GM13977 (cell line): ENCODE measurements at places on chromosomes 5 and 9.

DNA sequence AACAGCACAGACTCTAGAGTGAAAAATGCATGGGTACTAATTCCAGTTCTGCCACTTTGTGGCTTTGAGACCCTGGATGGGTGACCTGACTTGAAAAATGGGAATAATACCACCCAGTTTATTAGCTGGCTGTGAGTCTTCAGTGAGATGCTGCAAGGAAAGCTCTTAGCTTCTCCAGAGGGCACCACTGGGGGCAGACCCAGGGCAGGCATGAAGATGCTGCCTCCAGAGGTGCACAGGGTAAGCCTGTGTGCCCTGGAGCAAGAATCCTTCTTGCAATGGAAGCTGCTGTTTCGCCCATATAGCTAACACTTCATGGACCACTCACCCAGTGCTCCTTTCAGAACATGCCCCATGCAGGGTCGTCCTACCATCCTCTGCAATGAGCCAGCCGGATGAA, 75.7 kb downstream of the C5orf15 start:
- DNase-seq, result no peak

DNA sequence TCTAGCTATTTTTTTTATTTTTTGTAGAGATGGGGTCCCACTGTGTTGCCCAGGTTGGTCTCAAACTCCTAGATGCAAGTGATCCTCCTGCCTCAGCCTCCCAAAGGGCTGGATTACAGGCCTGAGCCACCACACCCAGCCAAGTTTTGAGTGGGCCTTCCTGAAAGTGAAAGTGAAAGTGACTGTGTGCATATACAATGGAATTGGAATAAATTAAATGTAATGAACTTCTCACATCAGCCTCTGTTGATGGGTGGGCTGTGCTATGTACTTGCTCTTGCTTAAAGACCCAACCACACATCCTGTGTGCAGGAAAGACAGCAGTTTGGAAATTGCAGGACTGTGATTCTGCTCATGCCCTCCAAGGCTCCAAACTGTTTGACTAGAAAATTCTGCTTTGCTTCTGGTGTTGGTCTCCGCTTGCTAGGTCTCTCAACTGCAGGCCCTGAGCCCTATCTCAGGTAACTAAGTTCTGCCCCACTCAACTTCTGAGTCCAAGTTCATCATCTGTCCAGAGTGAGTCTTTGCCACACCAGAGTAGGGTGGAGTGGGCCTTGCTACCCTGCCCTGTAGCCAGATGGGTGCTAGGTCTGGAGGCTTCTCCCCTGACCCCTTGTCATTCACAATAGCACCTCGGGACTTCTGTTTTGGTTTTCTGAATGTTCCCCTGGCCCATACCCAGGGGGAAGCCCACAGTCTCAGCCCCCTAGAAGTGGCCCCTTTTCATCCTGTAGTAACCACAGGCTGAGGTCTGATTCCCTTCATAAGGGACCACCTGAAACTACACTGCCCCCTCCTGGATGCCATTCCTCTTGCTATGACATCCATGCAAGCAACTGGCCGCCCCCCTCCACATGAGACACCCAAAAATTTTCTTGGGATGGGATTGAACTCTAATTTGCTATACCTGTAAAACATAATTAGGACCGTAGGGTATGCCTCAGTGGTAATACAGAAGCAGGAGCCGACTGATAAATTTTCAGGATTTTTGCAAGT, 36.5 kb upstream of the RAD23B start:
- no peak for DNase-seq

GRCh38 chr9:108983885-108984284, 29.4 kb downstream of the CTNNAL1 start:
- no peak for DNase-seq

DNA sequence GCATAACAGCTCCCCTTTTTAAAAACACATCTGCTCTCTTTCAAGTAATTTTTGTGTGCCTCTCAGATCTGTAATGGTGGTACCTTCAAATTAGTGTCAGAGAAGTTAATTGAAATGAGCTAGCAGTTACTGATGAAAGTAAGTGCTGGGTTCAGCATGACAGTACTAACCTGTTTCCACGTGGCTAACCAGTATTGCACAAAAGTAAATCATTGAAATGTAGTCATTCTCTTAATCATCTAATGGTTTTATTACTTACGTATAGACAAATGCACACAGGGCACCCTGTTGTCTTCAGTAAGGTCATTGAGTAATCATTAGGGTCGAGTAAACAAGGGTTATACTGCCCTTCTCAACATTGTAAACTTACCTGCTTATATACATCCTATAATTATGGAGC, 157.8 kb upstream of the PRR16 start:
- no peak for DNase-seq

GRCh38 chr9:135480071-135480939, 723 bp downstream of the PPP1R26 start:
- DNase-seq, result peak; percentile 48

DNA sequence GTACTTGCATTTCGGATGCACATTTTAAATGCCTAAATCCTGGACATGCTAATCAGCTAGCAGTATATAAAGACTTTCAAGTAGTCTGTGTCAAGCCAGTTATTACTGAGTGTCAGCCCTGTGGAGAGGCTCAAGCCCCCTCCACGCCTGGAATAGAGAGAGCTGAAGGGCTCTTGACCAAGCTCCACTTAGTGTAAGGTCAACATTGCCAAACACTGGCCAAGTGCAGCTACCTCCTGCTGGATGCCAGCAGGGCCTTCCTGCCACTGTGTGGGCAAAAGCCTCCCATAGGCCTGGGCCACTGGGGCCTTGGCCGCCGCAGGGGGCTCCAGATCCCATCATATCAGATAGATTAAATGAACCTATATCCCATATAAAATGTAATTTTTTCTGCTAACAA, 239.4 kb upstream of the PANK3 start:
- no peak for DNase-seq
